ENCODE measurements at places on chromosomes 16 and 17. TPM values are rescaled to one million over a fixed set of nuclear protein-coding genes. Genes with fewer than 3 reads are reported as not detected.

Gene FBRS
- total RNA-seq, result 23.1 TPM

Gene FN3K
- total RNA-seq, result not detected

Gene ASB16
- total RNA-seq, result not detected

Gene FSCN2
- 0.40 TPM for total RNA-seq

Gene CACNA1H
- total RNA-seq, result not detected

Gene SBK1
- 0.02 TPM for total RNA-seq

Gene GPR179
- not detected for total RNA-seq

Gene UNKL
- 17.0 TPM for total RNA-seq

Gene CDH5
- total RNA-seq, result 0.23 TPM

Gene SPN
- total RNA-seq, result 4.1 TPM

Gene KREMEN2
- total RNA-seq, result 2.5 TPM

Gene TTLL6
- 0.21 TPM for total RNA-seq

Gene ABCC11
- total RNA-seq, result 0.40 TPM

Gene PYDC1
- total RNA-seq, result not detected

Gene MYCBPAP
- not detected for total RNA-seq

Gene PPL
- 0.13 TPM for total RNA-seq

Gene EIF1
- total RNA-seq, result 78.2 TPM

Gene CDRT15L2
- not detected for total RNA-seq

Gene CD300LD
- not detected for total RNA-seq

Gene BCL6B
- total RNA-seq, result not detected

Gene SLC35G6
- total RNA-seq, result not detected

Gene PRR35
- not detected for total RNA-seq

Gene ADAD2
- total RNA-seq, result not detected

Gene KRT33A
- total RNA-seq, result not detected

Gene KRTAP9-2
- total RNA-seq, result not detected

Gene NUDT7
- total RNA-seq, result 3.8 TPM

Gene CRISPLD2
- 0.40 TPM for total RNA-seq

Gene TNP2
- not detected for total RNA-seq

Gene HBM
- not detected for total RNA-seq

Gene ZNF597
- total RNA-seq, result 2.1 TPM

Gene G6PC1
- total RNA-seq, result not detected

Gene CNGB1
- 0.50 TPM for total RNA-seq

Gene KRTAP16-1
- total RNA-seq, result not detected

Gene KRTAP2-3
- total RNA-seq, result 6.2 TPM

Gene SLFN11
- total RNA-seq, result 16.0 TPM

Gene BAIAP3
- total RNA-seq, result 0.13 TPM

Gene KRT25
- not detected for total RNA-seq

Gene RAPGEFL1
- total RNA-seq, result 1.6 TPM

Gene TMEM114
- total RNA-seq, result not detected

Measured in HT1080 (cell line).